Kidney (tissue), 22 donors: ENCODE measurements at places on chromosomes 6 and 20.

DNA sequence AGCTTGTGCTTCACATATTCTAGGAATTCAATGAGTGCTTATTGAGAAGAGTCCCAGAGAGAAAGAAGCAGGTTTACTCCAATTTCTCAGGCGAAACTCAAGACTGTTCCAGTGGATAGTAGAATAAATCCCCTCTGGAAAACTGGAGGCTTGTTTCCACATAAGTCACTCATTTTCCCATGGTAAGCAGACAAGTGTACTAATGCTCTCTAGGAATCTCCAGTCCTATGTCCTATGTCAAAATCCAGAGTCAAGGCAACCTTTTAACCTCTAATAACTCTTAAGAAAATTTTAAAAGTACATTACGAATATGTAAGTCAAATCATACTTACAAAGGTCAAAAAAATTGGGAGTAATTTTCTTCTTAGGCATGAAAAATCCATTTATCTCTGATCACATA lies 35.2 kb downstream of the SMLR1 start:
- no peaks in the 10 kb centered on the region for H3K4me1 ChIP-seq
- no peaks in the 10 kb centered on the region for H3K36me3 ChIP-seq
- no peak for DNase-seq

DNA sequence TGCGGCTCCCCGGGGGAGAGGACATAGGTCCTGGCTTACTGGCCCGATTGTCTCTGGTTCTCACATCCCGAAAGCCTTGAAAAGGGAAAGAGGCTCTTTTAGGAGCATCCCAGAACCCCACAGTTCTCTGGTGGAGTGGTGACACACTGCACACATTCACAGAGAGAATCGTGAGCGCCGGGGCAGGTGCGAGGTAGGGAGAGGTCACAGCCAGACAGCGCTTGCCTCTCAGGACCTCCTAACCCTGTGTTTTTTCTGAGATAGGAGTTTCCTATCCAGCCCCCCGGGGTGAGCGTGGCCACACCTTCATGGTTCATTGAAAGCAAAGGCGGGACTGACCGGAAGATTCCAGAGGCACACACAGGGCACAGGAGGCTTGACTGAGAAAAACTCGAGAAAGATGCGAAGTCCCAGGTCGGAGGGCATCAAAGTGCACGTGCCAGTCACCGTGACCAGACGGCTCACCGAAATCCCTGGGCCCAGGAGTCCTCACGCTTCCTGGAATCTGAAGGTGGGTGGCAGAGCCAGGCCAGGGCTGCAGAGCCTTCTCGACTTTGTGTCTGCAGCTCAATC lies 46.5 kb upstream of the FRMD1 start:
- H3K27ac ChIP-seq = no peak overlapping the region
- H3K36me3 ChIP-seq = no peaks in the 10 kb centered on the region
- DNase-seq = peak; percentile 24
- H3K4me3 ChIP-seq = no peak overlapping the region
- H3K27me3 ChIP-seq = no peaks in the 10 kb centered on the region
- H3K4me1 ChIP-seq = no peaks in the 10 kb centered on the region

DNA sequence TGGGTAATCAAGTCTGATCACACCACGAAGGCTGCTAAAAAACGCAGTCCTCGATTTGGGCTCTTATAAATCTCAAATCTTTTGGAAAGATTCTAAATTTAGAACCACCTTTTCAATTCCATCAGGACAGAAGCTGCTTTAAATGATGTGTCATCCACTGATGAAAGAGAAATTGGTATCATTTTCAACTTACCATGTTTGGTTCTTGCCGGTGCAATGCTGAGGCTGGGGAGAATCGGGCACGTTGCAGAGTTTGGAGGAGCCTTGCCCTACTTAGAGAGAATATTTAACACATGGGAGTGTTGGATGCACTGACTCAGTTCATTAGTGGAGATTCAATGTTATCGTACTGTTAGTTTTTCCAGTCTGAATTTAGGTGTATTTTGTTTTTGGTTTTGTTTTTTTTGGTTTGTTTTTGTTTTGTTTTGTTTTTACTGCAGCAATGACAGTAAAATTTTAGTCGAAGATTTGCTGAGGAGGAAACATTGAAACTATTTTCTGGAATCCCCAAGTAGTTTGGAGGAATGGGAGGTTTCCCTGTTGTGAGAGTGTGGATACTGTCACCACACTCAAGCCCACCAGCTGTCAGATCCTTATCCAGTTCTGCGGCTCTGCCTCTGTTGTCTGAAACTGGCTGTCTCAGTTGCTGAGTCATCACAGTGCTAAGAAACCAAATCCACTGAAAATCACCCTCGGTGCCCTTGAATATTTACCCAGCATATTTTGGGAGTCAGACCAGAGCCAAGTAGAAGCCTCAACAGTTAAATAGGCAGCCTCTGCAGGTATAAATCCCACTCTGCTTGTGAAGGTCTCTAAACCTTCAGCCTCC lies 497.0 kb downstream of the BTBD3 start:
- H3K36me3 ChIP-seq = no peaks in the 10 kb centered on the region
- no peaks in the 10 kb centered on the region for H3K27me3 ChIP-seq
- no peak overlapping the region for H3K27ac ChIP-seq
- no peak overlapping the region for H3K4me3 ChIP-seq
- H3K4me1 ChIP-seq = no peaks in the 10 kb centered on the region

DNA sequence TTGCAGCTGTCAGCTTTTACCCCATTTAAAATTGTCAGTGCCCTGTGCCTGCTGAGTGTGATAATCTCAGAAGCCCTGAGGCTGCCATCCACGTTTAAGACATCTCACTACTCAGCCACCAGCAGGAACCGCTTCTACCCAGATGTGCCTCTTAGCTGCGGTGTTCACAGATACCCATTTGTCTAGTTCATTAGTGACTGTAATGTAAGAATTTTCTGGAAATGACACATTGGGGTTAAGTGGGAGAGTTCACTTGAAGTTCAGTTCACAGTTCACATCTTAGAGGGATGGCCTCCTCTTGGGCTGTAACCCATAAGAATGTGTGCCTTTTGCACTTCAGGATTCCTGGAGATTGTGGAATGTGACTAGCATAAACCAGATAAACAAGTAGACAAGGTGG lies 477.7 kb downstream of the BTBD3 start:
- no peaks in the 10 kb centered on the region for H3K36me3 ChIP-seq
- no peak overlapping the region for H3K27ac ChIP-seq
- no peak overlapping the region for H3K4me3 ChIP-seq
- H3K4me1 ChIP-seq = no peaks in the 10 kb centered on the region
- DNase-seq = peak; percentile 31

- peak; percentile 60 for DNase-seq
- no peak overlapping the region for H3K4me3 ChIP-seq
- H3K36me3 ChIP-seq = no peaks in the 10 kb centered on the region
- no peak overlapping the region for H3K27ac ChIP-seq
- no peaks in the 10 kb centered on the region for H3K4me1 ChIP-seq
Measured at GRCh38 chr6:43284991-43285781, 12.9 kb upstream of the SLC22A7 start.

GRCh38 chr20:41560970-41561369 lies 57.2 kb downstream of the CHD6 start:
- DNase-seq = no peak
- no peak overlapping the region for H3K4me3 ChIP-seq
- no peak overlapping the region for H3K27ac ChIP-seq
- no peaks in the 10 kb centered on the region for H3K4me1 ChIP-seq

- H3K27me3 ChIP-seq = no peaks in the 10 kb centered on the region
- no peak overlapping the region for H3K27ac ChIP-seq
- H3K4me3 ChIP-seq = no peak overlapping the region
Measured at GRCh38 chr6:131741688-131742393, 31.0 kb upstream of the CTAGE9 start.

GRCh38 chr6:100999034-100999597 lies 118.0 kb upstream of the ASCC3 start:
- DNase-seq = no peak
- no peaks in the 10 kb centered on the region for H3K4me1 ChIP-seq
- H3K27ac ChIP-seq = no peak overlapping the region
- no peaks in the 10 kb centered on the region for H3K36me3 ChIP-seq

- H3K27ac ChIP-seq = no peak overlapping the region
- H3K27me3 ChIP-seq = no peaks in the 10 kb centered on the region
- no peaks in the 10 kb centered on the region for H3K36me3 ChIP-seq
- no peaks in the 10 kb centered on the region for H3K4me1 ChIP-seq
- H3K4me3 ChIP-seq = no peak overlapping the region
Measured at GRCh38 chr6:82080767-82081166, 166.8 kb downstream of the IBTK start.

GRCh38 chr6:128057946-128058345 lies 157.1 kb upstream of the THEMIS start:
- H3K4me3 ChIP-seq = no peak overlapping the region
- DNase-seq = no peak
- no peak overlapping the region for H3K27ac ChIP-seq
- no peaks in the 10 kb centered on the region for H3K36me3 ChIP-seq
- H3K4me1 ChIP-seq = no peaks in the 10 kb centered on the region

- no peak overlapping the region for H3K4me3 ChIP-seq
- H3K36me3 ChIP-seq = no peaks in the 10 kb centered on the region
- H3K4me1 ChIP-seq = no peaks in the 10 kb centered on the region
- no peak overlapping the region for H3K27ac ChIP-seq
Measured at GRCh38 chr6:120894077-120894476, 440.2 kb downstream of the TBC1D32 start.

- no peak overlapping the region for H3K27ac ChIP-seq
- peak; percentile 52 for DNase-seq
- no peaks in the 10 kb centered on the region for H3K36me3 ChIP-seq
- H3K4me3 ChIP-seq = peak overlapping the region; percentile 42
- peaks cover 10% of the 10 kb centered on the region for H3K4me1 ChIP-seq
Measured at GRCh38 chr6:72619883-72620696, 1.8 kb upstream of the KCNQ5 start.

DNA sequence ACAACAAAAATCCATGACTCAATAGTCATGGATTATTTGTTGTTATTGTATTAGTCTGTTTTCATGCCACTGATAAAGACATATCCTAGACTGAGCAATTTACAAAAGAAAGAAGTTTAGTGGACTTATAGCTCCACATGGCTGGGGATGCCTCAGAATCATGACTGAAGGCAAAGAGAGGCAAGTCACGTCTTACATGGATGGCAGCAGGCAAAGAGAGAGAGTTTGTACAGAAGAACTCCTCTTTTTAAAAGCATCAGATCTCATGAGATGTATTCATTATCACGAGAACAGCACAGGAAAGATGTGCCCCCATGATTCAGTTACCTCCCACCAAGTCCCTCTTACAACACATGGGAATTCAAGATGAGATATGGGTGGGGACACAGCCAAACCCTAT lies 144.3 kb upstream of the PLCB4 start:
- H3K4me3 ChIP-seq = no peak overlapping the region
- no peaks in the 10 kb centered on the region for H3K36me3 ChIP-seq
- H3K27ac ChIP-seq = no peak overlapping the region
- no peaks in the 10 kb centered on the region for H3K4me1 ChIP-seq
- no peaks in the 10 kb centered on the region for H3K27me3 ChIP-seq

DNA sequence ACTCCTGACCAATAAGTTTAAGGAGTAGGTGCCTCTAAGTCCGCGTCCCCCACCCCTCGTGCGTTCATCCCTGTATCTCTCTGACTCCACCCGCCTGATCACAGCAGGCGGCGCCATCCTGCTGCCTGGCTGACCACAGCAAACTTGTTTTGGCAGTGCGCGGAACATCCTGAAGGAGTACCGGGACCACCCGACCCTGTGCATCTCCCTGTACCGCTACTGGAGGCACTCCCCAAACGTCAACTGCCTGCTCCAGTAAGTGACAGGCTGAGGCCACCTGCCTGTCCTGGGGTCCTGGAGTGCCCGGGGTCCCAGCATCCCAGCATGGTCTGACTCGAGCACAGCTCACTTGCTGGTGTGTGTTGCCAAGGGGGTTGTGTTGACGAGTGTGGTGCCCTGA lies 19.0 kb downstream of the PNLDC1 start:
- no peak overlapping the region for H3K27ac ChIP-seq
- H3K4me3 ChIP-seq = no peak overlapping the region
- no peaks in the 10 kb centered on the region for H3K27me3 ChIP-seq
- no peaks in the 10 kb centered on the region for H3K4me1 ChIP-seq
- no peak for DNase-seq

DNA sequence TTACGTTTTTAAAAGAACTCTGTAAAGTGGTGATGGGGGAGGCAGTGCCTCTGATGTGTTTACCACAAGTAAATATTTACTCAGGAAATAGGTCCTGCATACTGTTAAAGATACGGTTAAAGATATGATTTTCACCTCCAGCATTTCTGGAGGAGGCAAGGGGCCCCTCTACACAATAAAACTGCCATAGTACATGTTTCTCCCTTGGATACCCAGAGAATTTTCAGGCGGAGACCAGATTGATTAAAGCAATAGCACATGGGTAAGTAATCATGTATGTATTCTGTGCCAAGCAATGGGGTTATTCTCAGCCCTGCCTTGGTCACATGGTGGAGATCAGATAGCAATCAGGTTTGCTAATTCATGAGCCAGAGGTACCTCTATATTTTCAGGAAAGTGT lies 9.6 kb downstream of the RIPOR2 start:
- peaks cover 3% of the 10 kb centered on the region for H3K4me1 ChIP-seq
- no peak overlapping the region for H3K4me3 ChIP-seq
- DNase-seq = no peak

- no peak for DNase-seq
- H3K27me3 ChIP-seq = no peaks in the 10 kb centered on the region
- no peaks in the 10 kb centered on the region for H3K36me3 ChIP-seq
- peak overlapping the region; percentile 48 for H3K27ac ChIP-seq
- H3K4me3 ChIP-seq = no peak overlapping the region
Measured at GRCh38 chr6:127397729-127398630, 54.6 kb upstream of the ECHDC1 start.

GRCh38 chr6:136726837-136727557 lies 65.3 kb downstream of the MAP3K5 start:
- no peak overlapping the region for H3K4me3 ChIP-seq
- H3K4me1 ChIP-seq = no peaks in the 10 kb centered on the region
- no peak overlapping the region for H3K27ac ChIP-seq
- DNase-seq = no peak
- no peaks in the 10 kb centered on the region for H3K36me3 ChIP-seq

- H3K4me3 ChIP-seq = no peak overlapping the region
- H3K27ac ChIP-seq = no peak overlapping the region
- H3K36me3 ChIP-seq = no peaks in the 10 kb centered on the region
Measured at GRCh38 chr6:91081452-91082067, 494.7 kb upstream of the MAP3K7 start.

DNA sequence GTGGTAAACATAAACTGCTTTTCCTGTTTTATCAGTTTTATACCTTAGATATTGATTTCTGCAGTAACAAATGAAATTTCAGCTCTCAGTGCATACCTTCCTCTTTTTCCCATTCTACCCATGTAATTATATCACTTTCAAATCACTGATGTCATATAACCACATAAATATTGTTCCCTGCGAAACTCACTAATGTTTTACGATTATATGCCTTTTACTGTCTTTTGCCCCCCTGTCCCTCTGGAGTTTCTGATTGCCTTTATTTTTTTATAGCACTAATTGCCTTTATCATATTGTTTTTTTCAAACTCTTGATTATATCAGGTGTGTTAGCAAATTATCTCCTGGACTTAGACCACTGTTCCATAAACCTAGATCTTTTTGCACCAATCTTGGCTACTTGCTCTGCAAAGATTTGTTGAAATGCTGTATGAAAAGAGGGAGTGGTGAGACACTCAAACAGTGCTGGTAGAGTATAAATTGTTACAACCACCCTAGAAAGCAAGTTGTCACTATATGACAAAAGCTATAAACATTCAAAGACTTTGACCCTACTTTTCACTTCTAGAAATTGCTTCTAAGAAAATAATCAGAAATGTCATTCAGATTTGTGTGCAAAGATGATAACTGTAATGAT lies 29.6 kb upstream of the EDN1 start:
- no peaks in the 10 kb centered on the region for H3K4me1 ChIP-seq
- H3K27me3 ChIP-seq = no peaks in the 10 kb centered on the region
- DNase-seq = no peak
- H3K4me3 ChIP-seq = no peak overlapping the region
- H3K36me3 ChIP-seq = no peaks in the 10 kb centered on the region
